ENCODE measurements at places on chromosomes 5 and 9.

GRCh38 chr9:110426052-110426709 is 88.5 kb upstream of the TXNDC8 start:
- no peak for DNase-seq

DNA sequence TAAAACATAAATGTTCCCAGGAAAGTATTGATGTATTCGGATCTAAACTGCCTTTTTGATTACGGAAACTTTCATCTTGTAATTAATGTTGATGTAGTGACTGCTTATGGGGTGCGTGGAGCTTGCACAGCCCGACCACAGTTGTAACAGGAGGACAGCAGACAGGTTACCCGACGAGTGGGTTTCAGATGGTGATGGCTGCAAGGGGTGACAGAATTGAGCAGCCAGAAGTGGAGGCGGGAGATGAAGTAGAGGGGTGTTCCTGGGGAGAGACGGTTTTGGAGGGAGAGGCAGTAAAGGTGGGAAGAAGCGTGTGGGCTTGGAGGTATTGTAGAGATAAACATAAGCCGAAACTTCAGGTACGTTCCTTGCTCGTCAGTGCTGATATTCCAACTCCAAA is 5.8 kb downstream of the CEP72 start:
- DNase-seq: no peak

GRCh38 chr5:87499478-87500410 is 87.0 kb upstream of the CCNH start:
- no peak for DNase-seq

DNA sequence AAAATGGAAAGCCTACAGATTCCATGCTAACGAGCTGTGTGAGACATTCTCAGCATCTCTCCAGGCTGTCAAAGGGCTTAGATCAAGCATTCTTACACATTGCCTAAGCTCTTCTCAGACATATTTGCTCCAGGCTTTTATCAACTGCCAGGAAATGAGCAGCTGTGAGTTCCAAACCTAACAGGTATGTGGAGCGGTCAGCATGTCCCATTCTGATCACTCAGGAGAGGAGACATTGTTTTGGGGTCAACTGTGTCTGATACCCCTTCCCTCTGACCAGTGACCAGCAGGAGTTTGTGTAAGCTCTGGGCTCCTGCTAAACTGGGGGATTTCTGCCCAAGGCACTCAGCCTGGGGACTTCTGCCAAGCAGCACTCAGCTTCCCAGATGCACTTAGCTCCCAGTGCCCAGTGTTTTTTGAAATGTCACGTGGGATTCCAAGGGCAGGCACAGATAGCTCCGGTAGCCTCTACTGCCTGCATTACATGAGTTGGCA is 229.1 kb downstream of the SEC61B start:
- no peak for DNase-seq

GRCh38 chr9:93033531-93033930 is 25.0 kb upstream of the SUSD3 start:
- DNase-seq: no peak

DNA sequence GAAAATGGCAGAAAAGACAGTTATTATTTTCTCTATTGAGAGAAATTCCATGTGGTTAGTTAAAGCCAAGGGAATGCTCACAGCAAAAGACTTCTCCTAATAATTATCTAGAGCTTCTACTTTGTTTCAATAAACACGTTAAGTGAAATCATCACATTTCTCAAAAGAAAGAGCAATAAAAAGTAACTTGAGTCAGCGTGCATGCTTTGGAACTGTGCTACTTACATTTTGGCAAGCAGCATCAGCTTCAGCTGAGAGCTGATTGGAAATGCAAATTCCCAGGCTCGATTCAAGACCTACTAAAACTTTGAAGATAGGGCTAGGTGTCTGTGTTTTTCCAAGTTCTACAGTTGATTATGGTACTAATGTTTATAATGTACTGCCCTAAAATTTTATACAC is 132.1 kb downstream of the CDH18 start:
- no peak for DNase-seq

DNA sequence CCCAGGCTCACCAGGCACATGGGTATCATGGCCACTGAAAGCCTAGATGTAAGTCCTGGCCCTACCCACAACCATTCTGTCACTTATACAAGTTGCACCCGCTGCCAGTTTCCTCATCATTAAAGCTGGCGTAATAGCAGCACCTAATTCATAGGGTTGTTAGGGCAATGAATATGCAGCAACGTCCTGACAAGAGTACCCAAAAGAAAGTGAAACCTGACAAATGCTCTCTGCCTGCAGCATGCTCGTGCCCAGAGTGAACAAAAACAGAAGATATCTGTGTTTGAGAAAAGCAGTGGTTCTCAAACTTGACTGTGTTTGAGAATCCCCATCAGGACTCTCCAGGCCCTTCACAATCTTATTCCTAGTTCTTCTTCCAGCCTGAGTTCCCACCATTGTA is 632.4 kb downstream of the SEMA5A start:
- DNase-seq: no peak

- no peak for DNase-seq
Observed at GRCh38 chr5:104498281-104498680, 935.7 kb upstream of the NUDT12 start.

DNA sequence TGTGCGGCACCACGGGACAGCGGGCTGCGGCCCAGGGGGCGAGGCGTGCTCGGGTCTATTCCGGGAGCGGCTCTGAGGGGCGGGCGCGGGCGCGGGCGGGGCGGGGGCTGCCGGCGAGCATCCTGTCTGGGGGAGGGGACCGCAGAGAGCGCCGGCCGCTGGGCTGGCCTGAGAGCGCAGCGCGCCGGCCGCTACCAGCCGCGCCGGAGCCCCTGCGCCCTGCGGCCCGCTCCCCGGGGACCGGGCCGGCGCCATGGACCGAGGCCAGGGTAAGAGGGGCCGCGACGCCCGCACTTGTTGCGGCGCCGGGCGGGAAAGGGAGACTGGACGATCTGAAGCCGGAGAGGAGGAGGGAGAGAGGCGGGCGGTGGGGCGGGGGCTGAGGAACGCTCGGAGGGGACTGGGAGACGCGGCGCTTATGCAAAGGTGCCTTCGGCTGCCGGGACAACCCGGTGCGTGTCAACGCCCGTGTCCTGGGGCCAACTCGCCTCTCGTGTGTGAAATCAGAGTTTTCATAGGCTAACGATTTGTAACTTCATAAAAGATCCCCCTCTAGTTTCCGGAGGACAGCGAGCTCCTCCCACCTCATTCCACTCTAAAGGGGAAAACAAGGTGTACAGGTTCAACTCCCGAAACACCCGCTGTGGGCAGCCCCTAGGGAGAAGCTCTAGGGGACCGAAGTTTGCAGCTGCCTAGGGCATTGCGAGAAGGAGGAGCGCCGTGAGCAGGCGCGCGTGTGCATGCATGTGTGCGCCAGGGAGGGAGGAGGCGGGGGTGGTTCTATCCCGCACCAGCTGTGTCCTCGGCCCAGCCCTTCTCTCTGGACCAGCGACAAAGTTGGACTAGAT is at the start of gene AFAP1L1:
TSS of gene AFAP1L1 (plus strand) at position 144 of the 848 bp plus-strand sequence. CDS start at position 254, 110 bp downstream.
- DNase-seq: peak; percentile 3
